GM12865 (cell line): ENCODE measurements at places on chromosomes 12 and 14.

GRCh38 chr14:72546344-72547016, 347.4 kb downstream of the DPF3 start:
- no peak for DNase-seq

- no peak for DNase-seq
These were observed 11.9 kb upstream of the NUDT4 start for GRCh38 chr12:93365616-93366405.

DNA sequence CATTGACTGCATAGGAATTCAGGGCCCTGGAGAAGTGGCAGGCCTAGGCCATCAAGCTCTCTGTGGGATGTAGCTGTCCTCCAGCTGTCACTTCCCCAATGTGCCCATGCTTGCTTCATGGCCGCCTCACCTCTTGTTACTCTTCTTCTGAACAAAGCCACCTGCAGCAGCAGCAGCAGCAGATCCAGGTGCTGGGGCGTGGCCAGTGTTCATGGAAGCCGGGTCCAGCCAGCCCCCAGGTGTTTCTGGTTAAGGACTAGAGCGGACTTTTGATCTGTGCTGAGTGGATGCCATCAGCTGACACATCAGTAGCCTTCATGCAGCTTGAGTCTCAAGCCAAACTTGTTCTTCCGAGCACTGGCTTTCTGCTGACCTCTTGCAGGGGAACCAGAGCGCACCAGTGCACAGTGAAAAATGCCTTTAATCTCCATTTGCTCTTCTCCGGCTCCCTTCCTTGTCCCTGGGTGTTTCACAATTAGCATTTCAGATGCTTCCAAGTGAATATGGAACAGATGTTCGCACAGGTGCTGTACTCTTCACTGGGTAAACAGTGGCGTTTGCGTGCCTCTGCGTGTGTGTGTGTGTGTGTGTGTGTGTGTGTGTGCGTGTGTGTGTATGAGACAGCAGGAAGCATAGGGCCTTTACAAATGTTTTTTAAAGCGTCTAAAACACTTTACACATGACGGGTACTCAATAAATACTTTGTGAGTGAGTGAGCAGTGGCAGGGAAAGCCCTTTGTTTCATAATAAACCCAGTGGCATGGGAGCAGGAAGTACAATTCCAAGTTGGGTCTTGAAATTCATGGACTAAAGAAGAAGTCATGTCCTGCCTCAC, 20.1 kb downstream of the TPCN1 start:
- DNase-seq = no peak

GRCh38 chr12:132071830-132072384, 72.2 kb downstream of the DDX51 start:
- no peak for DNase-seq

DNA sequence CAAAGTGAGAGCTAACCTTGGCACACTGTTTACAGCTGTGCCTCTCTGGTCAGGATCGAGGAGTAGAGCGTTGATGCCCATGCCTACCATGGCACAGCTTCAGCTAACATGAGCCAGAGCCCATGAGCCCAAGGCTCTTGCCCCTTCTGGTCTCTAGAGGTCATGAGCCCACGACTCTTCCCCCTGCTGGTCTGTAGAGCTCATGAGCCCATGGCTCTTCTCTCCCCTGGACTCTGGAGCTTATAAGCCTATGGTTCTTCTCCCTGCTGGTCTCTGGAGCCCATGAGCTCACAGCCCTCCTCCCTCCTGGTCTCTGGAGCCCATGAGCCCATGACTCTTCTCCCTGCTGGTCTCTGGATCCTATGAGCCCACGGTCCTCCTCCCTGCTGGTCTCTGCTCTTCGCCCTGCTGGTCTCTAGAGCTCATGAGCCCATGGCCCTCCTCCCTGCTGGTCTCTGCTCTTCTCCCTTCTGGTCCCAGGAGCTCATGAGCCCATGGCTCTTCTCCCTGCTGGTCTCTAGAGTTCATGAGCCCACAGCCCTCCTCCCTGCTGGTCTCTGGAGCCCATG, 16.6 kb upstream of the CLMN start:
- DNase-seq = peak; percentile 21
